ENCODE measurements at places on chromosomes 6 and 20.

DNA sequence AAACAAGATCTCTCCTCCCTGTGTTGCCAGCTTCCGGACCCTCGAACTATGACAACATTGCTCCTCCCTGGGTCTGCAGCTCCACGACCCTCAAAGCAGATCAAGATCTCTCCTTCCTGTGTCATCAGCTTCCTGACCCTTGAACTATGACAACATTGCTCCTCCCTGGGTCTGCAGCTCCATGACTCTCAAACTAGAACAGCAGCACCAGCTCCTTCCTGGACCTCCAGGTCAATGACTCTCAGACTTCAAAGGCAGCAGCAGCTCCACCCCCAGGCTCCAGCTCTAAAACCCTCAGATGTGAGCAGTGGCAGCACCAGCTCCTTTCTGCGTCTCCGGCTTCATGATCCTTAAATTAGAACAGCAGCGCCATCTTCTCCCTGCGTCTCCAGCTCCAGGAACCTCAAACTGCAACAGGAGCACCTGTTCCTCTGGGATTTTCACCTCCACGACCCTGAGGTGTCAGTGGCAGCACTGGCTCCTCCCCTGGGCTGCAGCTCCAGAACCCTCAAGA is 341.0 kb upstream of the SULF2 start:
- DNase-seq, result no peak

DNA sequence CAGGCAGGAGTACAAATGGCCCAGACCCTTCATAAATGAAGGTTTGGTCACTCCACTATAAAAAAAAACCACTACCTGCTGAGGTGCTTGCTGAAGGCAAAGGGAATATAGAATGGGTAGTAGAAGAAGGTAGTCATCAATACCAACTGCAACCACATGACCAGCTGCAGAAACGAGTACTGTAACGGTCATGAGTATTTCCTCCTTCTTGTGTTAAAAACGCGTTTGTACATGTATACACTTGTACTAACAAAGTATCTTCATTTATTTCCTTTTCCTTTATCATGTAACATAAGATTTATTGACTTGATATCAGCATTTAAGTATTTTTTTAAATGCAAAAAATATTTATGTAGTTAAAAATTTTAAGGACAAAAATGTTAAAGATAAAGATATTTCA is 238.6 kb downstream of the TFAP2B start:
- no peak for DNase-seq

DNA sequence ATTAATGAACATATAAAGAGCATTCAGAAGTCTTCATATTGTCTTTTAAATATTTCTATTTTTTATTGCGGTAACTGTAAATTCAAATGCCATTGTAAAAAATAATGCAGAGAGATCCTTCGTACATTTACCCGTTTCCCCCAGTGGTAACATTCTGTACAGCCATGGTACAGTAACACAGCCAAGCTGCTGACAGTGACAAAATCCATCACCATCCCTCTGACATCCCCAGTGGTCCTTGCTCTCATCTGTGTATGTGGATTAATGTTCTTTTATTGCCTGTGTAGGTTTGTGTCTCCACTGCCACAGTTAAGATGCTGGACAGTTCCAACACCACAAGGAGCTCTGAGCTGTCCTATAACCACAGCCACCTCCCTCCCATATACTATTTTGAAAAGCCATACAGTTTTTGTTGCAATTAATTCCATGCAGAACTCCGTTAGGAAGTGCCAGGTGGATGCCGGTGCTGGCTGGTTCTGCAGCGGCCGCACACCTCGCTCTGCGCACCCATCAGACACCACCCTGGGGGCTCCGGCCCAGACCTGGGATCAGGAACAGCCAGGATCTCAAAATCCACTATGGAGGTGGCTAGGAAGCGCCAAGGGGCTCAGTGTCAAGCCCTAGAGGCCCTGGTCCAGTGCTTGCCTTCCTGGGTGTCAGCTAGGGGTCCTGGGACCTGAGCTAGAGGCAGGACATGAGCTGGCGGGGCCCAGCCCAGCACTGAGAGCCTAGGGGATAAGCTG is 93.1 kb upstream of the PMEPA1 start:
- DNase-seq, result no peak

GRCh38 chr6:131172222-131172621 is 37.0 kb downstream of the AKAP7 start:
- DNase-seq, result no peak

DNA sequence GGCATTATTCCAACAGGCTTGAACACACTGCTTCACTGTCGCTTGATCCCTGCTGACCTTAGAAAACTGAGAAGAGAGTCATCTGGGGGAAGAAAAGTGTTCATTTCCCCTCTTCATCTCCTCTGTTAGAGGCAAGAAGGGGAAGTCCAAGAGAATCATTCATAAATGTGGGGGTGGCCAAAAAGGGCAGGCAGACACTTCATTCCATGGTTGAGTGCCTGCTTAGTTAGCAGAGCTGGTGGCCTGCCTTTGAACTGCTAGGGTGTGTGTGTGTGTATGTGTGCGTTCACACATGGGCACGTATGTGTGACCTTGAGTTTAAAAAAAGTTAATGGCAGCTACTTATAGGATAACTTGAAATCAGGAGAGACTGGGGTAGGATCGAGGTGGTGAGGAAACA is 39.4 kb upstream of the RFPL4B start:
- DNase-seq, result no peak

Measured in hippocampal formation (tissue), 2 donors.